Activated CD4-positive, alpha-beta T cell treated with anti-CD3 and anti-CD28 coated beads, Interleukin-2, amount 10 ng/mL, durations not matched to agents 24 days and 14 days (primary cell): ENCODE measurements at places on chromosomes 2 and 18. TPM values are rescaled to one million over a fixed set of nuclear protein-coding genes. Genes with fewer than 3 reads are reported as not detected.

DNA sequence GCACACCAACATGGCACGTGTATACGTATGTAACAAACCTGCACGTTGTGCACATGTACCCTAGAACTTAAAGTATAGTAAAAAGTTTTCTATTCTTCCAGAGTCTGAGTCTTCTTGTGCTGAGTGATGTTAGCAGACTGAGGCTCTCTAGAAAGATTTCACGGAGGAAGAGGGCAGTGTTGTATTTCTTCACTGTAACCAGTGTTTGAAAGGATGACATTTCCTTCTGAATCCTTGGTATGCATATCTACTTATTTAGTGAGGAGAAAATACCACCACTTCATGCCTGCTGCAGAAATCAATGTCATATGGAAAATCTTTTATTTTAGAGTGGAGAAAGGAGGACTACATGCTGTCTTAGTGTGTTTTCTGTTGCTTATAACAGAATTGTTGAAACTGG, 357.1 kb downstream of the CCDC85A start:
- no peaks in the 10 kb centered on the region for H3K27me3 ChIP-seq
- H3K4me1 ChIP-seq = no peaks in the 10 kb centered on the region
- no peak overlapping the region for H3K4me3 ChIP-seq
- no peaks in the 10 kb centered on the region for H3K36me3 ChIP-seq
- H3K27ac ChIP-seq = no peak overlapping the region

DNA sequence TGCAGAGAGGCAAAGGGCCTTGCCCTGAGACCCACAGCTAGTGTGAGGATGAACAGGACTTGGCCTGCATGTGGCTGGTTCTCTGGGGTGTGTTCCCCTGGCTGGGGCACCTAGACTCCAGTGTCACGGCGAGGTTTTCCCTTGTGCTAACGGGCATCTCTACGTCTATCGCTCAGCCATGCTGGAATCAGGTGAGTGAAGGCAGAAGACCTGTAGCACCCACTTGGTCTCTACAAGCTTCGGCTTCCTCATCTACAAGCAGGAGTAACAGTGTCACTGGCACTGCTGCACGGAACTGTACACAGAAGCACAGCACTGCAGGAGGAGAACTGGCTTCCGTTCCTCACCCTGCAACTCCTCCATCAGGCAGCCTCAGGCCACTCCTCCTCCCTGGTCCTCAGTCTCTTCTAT, 30.6 kb downstream of the HS1BP3 start:
- peaks cover 6% of the 10 kb centered on the region for H3K36me3 ChIP-seq
- no peaks in the 10 kb centered on the region for H3K4me1 ChIP-seq
- H3K27ac ChIP-seq = no peak overlapping the region
- no peaks in the 10 kb centered on the region for H3K27me3 ChIP-seq
- no peak for DNase-seq
- H3K4me3 ChIP-seq = no peak overlapping the region

GRCh38 chr2:102282678-102283091, 28.7 kb upstream of the IL1RL1 start:
- H3K4me3 ChIP-seq = no peak overlapping the region
- H3K27me3 ChIP-seq = peaks cover 3% of the 10 kb centered on the region
- peaks cover 29% of the 10 kb centered on the region for H3K4me1 ChIP-seq
- no peaks in the 10 kb centered on the region for H3K36me3 ChIP-seq

The ICOS gene
- total RNA-seq = 111 and 114 TPM in 2 replicates
